ENCODE measurements at places on chromosomes 1 and 21. TPM values are rescaled to one million over a fixed set of nuclear protein-coding genes. Genes with fewer than 3 reads are reported as not detected.

The GPR37L1 gene
- total RNA-seq: 0.06 TPM

The FAM131C gene
- total RNA-seq: 6.1 TPM

The KRTAP13-2 gene
- not detected for total RNA-seq

The SLC44A3 gene
- total RNA-seq: 4.4 TPM

The NR5A2 gene
- 0.32 TPM for total RNA-seq

The LAMC1 gene
- total RNA-seq: 130 TPM

The ZYG11B gene
- total RNA-seq: 56.1 TPM

The CLK2 gene
- total RNA-seq: 26.2 TPM

The GRIK3 gene
- total RNA-seq: 1.8 TPM

The RIMS3 gene
- total RNA-seq: 4.8 TPM

The PLCH2 gene
- 0.08 TPM for total RNA-seq

The NFIA gene
- total RNA-seq: 108 TPM

DNA sequence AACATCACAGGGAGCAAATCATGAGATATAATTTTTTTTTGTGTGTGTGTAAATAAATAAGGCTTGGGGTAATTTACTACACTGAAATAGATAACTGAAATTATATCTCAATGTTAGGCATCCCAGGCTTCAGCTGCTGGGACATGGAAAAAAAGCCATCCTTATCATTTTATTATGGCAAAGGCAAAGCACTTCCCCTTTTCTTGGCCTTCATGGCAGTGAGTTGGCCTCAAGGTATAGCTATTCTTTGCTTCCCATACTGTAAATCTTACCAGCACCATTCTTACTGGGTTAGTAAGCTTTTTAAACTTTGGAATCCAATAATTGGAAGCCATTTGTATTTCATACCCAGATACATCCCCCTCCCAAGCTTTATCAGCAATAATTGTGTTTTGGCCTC lies 29.0 kb downstream of the RBM11 start:
- no peak for DNase-seq

DNA sequence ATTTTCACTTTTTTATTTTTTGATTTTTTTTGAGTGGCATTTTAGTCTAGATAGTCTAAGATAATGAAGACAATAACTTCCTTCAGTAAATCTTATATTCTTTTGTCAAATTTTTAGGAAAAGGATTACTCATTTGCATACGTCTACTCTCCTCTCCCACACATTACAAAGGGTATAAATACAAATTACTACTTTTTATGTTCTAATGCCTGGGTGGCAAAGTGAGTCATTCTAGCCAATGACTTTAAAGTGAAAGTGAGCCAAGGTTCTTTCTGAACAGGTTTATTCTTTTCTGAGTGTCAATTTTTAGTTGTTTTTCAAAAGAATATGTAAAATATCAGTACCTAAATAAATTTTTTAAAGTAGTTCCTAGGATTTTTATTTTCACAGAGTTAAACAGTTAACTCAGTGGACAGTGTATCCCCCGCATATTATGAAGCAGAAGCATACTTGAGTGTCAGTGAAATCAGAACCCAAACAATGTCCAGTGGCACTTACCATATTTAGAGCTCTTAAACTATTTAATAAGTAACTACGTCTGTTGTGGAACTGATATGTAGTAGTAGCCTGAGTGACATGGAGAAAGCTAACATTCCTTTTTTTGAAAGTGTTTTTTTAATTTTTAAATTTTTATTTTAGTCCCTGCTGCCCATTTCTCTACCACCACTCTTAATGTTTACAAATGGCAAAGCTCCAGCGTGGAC lies 141.7 kb downstream of the PHTF1 start:
- no peak for DNase-seq

DNA sequence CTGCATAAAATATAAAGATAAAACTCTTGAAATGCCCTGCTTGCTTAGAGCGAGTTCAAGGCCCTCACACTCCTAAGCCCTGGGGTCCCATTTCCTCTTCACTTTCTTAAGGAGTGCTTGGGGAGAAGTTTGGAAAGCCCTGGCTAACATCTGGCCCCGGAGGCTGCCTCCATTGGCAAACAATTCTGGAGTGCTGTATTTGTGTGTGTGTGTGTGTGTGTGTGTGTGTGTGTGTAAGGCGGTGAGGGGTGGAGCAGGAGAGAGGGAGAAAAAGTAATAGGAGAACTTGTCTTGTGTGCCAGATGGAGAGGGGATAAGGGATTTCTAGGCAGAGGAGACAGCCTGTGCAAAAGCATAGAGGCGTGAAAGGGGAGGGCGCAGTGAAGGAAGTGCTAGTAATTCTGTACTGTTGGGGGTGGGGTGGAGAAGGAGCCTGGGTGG lies 578 bp upstream of the TRIM62 start:
- peak; percentile 59 for DNase-seq

DNA sequence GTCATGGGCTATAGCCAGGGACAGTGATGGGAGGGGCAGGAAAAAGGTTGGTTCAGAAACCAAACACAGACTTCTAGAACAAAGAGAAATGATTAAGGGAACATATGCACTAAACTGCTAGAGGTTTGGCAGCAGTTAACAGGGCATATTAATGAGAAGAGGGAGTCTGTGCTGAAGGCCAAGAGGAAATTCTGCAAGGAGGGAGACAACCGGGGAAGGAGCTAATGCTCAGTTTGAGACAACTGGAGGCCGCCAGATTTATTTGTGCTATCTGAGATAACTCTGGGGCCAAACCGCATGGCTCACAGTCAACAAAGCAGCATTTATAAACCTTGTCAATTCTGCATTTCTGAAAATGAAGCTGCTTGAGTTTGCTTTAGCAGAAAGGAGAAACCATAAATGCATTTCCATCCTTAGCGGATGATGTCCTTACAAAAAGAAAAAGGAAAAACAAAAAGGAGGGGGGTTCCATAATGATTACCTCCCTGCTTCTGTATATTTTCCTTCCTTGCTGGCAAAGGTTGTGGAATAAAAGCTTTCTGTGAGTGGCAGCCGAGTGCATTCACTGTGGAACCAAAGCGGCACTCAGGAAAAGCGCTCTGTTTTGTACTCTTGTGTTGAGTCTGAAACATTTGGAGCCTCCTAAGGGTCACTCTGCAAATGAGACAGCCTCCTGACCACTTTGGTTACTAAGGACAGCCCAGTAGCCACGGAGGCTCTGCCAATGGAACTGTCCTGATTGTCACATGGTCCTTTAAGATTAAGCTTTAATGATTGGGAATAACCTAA lies 70.3 kb downstream of the SIM2 start:
- peak; percentile 62 for DNase-seq

- DNase-seq: no peak
Measured at GRCh38 chr1:117036018-117036461, 24.1 kb upstream of the TTF2 start.

DNA sequence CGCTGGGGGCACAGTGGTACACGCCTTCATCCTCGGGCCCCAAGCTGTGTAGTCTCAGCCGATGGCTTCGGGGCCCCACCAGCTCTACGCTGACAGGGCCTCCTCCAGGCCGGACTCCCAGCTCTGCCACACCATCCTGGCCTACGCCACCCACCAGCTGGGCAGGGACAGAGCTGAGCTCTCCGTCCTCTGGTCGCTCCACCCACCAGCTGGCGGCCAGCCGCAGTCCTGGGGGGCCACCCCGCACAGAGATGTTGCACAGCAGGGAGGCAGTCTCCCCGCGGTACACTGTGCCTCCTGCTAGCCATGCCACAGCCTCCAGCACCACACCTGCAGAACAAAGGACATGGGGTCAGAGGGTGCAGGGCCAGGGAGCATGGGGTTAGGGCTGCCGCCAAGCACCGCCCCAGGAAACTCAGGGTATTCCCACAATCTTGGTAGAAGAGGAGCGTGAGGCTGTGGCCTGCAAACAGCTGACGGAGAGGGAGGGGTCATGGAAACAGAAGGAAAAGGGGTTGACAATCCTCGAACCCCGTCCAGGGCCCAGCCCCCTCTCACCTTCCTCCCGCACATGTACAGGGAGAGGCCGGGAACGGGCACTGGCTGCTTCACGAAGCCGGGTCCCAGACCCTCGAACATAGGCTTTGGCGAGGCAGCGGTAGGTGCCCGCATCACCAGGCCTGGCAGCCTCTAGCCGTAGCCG lies 5.9 kb downstream of the IGSF8 start:
- DNase-seq: no peak

DNA sequence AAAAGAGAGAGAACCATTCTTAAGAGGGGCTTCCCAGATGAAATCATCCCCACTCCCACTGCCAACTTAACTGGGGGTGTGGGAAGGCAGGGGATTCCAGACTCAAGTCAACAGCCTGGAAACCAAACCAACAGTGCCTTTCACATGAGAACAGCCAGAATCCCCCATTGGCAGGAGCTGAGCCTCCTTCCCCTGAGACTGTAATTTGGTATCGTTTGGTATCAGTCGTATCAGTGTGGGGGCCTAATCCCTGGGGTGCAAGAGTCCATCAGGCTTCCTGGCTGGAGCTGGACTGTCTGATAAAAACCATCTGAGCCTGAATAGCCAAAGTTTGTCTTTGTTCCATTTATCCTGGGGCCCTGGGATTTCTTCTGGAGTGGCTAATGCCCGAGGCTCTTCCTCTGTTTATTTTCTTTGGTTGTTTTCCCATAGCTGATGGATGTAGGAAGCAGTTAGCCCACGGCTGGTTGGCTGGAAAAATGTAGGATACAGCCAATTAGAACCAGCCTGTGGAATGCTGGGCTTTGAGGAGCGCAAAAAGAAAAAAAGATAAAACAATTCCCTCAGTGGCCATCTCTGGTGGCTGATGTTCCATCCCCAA lies 84.6 kb downstream of the LAMC2 start:
- peak; percentile 84 for DNase-seq

DNA sequence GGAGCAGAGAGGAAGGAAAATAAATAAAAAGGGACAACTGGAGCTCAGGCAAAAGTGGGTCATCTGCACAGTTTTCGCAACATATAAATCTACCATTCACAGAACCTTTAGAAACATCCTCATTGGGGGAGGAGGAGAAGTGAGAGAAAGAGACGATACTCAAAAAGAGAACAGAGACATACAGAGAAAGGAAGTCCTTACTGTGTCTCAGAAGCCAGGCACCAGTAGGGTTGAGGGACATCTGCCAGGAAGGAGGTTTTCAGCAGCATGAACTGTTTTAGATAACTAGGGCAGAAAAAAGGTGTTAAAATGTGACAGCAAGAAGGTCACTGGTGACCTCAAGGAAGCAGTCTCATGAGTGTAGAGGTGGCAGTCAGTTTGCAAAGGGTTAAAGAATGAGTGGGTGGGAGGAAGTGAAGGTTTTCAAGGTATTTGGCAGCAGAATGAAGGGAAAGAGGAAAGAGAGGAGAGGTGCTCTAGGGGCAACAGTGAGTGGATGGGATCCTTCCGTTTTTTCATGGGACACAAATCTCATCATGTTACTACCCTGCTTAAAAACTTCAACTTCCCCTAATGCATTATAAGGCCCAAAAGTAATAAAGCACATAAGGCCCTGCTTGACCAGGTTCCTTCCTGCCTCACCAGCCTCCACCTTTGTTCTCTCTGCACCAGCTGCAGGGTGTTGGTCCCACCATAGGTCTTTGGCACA lies 9.5 kb downstream of the JAK1 start:
- no peak for DNase-seq

GRCh38 chr1:113178522-113178921 lies 105.5 kb downstream of the LRIG2 start:
- no peak for DNase-seq

DNA sequence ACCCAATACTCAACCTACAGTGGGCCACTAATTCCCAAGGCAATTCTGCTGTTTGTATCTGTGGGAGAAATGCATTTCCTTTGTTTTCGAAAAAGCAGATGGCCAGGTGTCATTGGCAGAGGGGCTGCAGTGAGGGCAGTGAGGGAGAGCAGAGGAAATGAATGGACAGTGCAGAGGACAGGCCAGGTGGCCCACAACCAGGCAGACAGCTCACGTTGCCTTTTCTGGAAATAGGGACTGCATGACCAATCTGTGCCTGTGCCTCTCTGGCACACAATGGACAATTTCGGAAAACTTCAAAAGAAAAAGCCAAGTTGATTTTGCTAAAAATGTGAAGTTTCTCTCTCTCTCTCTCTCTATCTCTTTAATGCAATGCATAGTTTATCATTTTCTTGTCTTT lies 52.6 kb upstream of the ETS2 start:
- DNase-seq: no peak

DNA sequence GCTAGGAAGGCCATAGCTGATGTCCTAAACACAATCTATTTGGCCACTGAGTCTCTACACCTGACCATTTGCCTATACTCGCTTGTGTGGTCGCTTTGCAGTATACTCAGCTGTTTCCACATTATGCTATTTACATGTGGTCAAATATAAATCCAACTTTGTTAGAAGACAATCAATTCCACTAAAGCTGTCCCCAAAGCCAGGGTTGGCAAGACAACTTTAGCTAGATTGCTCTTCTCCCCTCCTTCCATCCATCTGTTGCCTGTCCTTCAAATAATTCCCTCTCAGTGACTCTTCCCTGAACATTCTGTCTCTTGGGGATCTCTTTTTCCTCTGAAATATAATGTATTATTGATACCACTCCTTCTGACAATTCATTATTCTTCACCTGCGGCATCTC lies 30.1 kb downstream of the AVPR1B start:
- no peak for DNase-seq

DNA sequence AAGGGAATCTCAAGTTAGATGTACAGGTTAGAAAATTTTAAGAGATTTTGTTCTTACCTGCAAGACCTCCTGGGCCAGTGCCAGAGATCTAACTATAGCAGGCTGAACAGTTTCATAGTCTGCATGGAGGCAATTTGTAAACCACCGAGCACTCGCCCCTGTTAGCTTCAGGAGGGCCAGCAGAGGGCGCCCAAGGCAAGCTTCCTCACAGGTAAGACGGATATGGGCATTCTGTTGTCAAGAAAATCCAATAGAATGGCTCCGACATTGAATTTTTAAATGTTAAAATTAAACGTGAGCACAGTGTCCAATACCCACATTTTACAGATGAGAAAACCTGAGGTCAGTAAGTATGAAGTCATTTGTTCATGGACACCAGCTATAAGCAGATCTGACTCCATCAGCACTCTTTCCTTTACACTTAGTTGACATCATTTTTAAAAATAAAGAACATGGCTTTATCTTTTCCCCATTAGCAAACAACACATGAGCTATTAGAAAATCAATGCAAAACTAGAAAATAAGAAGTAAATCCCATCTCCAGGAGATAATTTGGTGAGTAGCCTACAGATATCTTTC lies 2.2 kb downstream of the REG4 start:
- DNase-seq: peak; percentile 82

GRCh38 chr1:54800041-54800898 lies 853 bp downstream of the TTC22 start:
- no peak for DNase-seq

GRCh38 chr1:10386761-10387676 lies 11.8 kb upstream of the PGD start:
- no peak for DNase-seq

All from right cardiac atrium (tissue), 5 donors.